ENCODE measurements at places on chromosomes 3 and 15.

DNA sequence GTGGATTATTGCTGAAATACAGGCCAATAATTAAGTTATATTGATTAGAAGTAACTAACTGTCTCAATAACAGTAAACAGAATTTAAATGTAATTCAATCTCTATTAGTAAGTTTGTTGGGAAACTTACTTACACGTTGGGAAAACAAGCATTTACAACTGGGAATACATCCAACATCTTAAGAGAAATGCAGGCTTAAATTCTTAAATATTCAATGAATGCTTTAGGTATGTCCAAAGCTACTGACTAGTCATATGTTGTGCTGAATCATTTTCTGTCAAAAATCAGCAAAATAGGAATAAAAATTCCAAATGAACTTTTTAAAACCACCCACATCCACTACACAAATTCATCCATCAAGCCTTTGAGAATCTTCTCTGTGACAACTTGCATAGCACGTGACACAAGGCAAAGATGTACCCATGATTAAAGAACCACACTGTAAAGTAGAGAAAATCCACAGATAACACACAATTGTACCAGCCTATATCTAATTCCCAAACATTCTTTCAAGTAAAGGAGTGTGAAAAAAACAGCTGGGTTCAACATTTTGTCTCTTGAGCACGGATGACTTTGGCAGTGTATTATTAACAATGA, 60.0 kb downstream of the NMNAT3 start:
- no peak for DNase-seq

DNA sequence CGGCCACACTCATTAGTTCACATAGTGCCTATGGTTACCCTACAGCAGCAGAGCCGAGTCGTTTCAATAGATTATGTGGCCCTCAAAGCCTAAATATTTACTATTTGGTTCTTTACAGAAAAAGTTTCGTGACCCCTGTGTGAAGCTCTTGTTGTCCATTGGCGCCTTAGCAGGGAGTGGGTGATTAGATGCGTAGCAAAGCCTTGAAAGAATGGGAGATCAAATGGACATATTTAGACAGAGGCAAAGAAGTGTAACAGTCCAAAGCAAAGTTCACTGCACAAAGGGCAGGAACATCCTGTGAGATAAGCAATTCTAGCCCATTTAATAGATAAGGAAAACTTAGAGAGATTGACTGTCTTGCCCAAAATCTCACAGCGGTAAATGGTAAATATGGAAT, 247.4 kb upstream of the TRIM42 start:
- no peak for DNase-seq

DNA sequence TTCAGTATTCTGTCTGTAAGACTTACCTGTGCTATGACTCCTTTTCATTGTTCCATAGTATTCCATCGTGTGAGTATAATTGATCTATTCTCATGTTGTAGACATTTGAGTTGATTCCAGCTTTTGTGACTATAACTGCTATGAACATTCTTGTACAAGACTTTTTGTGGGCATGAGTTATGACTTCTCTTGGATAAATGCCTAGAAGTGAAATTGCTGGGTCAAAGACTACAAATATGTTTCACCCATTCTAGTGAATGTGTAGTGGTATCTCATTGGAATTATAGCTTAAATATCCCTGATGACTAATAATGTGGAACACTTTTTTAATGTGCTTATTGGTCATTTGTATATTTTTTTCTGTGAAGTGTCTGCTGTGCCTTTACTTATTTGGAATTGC, 27.6 kb upstream of the NPHP3 start:
- DNase-seq = no peak

GRCh38 chr3:18111796-18112232, 313.3 kb downstream of the SATB1 start:
- no peak for DNase-seq

- no peak for DNase-seq
Observed at GRCh38 chr15:89822951-89823711, 8.5 kb upstream of the ANPEP start.

DNA sequence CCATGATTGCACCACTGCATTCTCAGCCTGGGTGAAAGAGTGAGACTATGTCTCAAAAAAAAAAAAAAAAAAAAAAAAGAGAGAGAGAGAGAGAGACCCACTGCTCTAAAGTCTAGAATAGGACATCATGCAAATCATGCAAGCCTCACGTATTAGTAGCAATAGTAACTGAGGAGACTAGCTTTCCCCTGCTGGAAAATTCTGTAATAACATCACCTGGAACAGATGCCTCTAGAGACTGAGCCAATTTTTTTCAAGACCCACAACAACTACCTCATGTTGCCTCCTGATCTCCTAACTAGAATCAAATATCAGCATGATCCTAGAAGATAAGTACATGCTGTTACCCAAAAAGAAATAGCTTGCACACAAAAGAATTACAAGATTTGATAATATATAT, 461.9 kb downstream of the AGBL1 start:
- no peak for DNase-seq

- DNase-seq = no peak
Observed at GRCh38 chr3:65210026-65210814, 522.4 kb upstream of the ADAMTS9 start.

DNA sequence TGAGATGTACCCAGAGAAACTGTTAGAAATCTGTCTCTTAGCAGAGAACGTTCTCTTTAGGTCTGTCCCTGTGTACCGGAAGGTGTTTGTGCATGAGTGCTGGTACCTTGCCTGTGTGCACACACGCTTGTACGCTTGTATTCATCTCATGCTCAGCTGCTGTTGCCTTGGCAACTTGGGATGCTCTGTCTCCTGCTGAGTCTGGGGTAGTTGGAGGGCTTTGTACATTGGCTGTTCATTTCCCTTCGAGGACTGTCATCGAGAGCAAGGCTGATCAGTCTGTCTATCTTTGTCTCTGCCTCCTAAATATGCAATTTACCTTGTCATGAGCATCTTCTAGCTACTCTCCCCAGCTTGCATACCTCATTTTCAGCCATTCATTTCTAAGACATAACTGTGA, 147.2 kb downstream of the SLCO3A1 start:
- DNase-seq = no peak

GRCh38 chr15:38894243-38894948, 329.8 kb upstream of the RASGRP1 start:
- peak; percentile 95 for DNase-seq

DNA sequence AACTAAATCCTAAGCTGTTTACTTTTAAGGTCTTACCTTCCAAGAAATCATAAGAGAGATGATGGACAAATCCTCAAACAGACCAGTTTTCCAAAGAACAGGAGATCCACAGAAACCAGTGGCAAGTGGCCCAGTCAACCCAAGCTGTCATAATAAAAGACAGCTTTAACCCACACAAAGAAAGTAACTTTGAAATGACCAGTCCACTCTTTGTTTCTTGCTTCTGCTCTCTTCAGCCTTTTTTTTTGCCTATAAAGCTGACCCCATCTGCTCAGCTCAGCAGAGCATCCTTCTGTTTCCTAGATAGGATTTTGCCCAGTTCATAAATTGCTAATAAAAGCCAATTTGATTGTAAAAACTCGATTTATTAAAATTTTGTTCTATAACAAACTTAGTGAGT, 299.4 kb downstream of the OXSM start:
- DNase-seq = no peak

GRCh38 chr15:77584201-77584600, 48.5 kb downstream of the LINGO1 start:
- DNase-seq = no peak

DNA sequence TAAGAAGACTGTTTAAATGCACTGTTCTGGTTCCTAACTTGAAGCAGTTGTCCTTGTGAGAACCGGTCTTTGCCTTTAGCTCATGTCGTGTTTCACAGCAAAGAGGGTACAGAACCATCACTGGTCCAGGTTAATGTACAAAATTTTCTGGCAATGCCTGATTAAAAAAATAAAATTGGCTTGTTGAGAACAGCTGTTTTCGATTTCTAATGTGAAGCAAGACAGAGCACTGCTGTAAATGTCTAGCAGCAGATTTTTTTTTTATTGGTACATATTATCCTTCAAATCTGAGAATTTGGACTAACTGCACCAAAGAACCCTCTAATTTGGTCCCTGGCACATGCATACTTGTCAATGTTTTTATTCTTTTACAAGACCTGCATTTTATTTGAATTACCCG, 103.3 kb downstream of the STT3B start:
- no peak for DNase-seq

- no peak for DNase-seq
Observed at GRCh38 chr3:37712421-37712820, 149.3 kb upstream of the CTDSPL start.

GRCh38 chr3:185677146-185677829, 91.2 kb downstream of the SENP2 start:
- peak; percentile 67 for DNase-seq

- no peak for DNase-seq
Observed at GRCh38 chr3:38988955-38989354, 62.8 kb downstream of the SCN11A start.

DNA sequence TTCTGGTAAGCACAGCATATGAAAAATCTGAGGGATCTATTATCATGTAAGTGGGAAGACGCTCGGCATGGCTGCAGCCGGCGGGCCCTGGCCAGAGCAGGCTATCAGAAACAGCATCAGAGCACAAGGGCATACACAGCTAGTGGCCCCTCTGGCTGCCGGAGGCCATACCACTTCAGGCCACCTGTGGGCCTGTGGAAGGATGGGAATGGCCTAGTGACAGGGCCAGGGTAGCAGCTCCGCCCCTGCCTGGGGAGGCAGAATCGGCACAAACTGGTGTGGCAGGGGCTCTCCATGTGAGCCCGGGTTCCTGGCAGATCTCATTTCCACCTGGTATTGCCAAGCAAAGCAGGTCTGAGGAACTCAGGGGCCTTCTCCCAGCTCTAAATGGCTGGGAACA, 46.4 kb downstream of the SH3BP5 start:
- DNase-seq = no peak

GRCh38 chr3:118863731-118864322, 170.8 kb downstream of the IGSF11 start:
- DNase-seq = peak; percentile 2

DNA sequence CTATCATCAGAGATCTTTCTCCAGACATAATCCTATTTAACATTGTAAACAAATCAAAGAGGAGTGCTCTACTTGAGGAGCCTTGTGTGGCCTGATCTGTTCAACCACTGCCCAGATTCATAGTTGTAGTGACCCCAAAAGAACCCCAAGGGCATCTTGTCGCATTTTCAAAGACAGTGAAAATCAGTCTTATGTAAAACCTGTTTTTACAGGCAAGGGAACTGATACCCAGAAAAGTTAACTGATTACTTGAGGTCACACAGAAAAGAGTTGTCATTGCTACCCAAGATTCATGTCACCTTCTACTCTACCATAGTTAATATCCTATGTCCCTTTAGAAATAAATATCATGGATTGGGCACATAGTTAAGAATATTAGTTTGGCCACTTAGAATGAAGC, 40.5 kb upstream of the ARPP21 start:
- DNase-seq = no peak

GRCh38 chr3:127884041-127884440, 31.0 kb upstream of the KBTBD12 start:
- no peak for DNase-seq

DNA sequence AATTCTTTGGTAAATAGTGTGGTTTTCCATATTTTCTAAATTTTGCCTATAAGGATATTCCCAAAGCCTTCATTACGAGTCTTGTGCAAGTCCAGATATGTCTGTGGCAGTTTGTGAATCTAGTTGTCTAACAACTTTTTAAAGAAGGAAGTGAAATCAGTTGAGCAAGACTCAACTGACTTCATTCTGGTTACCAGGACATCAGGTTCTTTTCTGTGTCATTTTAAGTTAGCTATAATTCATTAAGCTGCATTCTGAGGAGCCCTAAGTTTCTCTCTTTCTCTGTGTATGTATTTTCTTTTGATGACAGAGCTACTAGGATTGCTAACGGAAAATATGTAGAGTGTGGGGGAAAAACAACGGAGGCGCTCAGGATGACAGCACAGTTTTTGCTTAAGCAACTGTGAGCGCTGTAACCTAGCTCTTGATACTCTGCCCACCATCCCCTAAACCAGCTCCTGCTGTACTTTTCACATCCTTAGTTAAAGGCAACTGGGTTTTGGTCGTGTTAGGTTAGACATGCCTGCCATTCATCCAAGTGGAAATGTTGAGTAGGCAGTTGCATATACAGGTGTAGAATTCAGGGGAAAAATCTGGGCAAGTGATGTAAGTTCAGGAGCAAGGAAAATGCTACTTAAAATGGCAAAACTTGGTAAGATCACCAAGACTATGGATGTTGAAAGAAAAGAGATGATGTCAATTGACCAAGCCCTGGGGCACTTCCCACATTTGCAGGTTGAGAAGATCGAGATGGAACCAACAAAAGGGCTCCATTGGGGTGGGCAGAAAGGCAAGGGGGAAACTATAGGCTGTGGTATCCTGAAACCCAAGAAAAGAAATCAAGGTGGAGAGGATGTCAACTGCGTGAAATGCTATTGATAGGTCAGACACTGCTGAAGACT, 9.2 kb downstream of the MFSD1 start:
- DNase-seq = no peak

DNA sequence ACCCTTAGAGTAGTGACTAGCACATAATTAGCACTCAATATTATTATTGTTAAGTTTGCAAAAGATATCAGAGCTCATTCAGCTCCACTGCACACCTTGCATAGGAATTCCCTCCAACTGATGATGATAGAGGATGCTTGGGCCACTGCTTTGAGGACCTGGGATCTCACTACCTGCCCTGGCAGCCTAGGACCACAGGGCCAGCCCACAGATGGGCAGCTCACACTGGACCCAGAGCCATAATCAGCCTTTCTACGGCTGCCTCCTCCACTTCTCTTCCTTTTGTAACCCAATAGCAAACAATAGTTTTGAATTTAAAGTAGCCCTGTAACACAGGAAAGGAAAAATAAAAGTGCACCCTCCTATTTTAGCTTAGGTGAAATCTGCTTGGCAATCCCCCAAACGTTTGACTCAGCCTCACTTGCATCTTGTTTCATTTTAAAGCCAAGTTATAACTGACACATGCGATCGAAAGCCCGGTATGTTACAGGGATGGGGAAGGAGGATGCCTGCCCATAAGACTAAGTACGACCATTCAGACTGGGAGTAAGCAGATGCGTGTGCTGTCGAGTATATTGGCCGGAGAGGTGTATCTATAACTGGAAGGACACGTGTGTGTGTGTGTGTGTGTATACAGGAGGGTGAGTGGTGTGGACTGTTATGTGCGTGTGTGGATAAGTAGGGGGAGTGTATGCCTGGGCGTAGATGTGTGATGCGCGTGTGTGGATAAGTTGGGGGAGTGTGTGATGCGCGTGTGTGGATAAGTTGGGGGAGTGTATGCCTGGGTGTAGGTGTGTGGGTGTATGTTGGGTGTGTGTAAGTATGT, 65.9 kb downstream of the CPN2 start:
- no peak for DNase-seq

GRCh38 chr3:196631682-196632045, 7.8 kb upstream of the NRROS start:
- no peak for DNase-seq

GRCh38 chr3:142355692-142356091, 92.1 kb downstream of the XRN1 start:
- DNase-seq = no peak

DNA sequence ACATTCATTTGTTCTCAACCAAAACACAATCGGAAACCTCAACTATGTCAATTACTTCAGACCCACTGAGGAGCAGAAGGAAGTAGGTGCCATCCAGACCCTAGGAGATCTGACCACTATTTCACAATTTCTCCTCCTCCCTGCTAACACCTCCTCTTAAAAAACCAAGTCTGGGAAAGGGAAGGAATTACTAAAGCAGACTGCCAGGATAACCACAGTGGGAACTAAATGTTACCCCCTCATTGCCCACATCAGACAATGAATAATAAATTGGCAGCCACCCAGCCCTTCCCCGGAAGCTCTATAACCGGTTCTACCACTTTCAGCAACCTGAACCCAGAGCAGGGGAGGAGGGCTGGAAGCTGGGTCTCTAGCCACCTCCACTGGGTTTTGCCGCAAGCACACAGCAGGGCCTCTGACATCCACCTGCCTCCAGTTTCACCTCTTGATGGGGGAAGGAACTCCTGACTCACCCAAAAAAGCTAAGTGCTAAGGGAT, 17.6 kb downstream of the C15orf62 start:
- peak; percentile 76 for DNase-seq
